ENCODE measurements at places on chromosomes 6 and 20. TPM values are rescaled to one million over a fixed set of nuclear protein-coding genes. Genes with fewer than 3 reads are reported as not detected.

The SLC26A8 gene
- total RNA-seq, result not detected

GRCh38 chr6:15864038-15864707 is 201.3 kb upstream of the DTNBP1 start:
- DNase-seq, result no peak

DNA sequence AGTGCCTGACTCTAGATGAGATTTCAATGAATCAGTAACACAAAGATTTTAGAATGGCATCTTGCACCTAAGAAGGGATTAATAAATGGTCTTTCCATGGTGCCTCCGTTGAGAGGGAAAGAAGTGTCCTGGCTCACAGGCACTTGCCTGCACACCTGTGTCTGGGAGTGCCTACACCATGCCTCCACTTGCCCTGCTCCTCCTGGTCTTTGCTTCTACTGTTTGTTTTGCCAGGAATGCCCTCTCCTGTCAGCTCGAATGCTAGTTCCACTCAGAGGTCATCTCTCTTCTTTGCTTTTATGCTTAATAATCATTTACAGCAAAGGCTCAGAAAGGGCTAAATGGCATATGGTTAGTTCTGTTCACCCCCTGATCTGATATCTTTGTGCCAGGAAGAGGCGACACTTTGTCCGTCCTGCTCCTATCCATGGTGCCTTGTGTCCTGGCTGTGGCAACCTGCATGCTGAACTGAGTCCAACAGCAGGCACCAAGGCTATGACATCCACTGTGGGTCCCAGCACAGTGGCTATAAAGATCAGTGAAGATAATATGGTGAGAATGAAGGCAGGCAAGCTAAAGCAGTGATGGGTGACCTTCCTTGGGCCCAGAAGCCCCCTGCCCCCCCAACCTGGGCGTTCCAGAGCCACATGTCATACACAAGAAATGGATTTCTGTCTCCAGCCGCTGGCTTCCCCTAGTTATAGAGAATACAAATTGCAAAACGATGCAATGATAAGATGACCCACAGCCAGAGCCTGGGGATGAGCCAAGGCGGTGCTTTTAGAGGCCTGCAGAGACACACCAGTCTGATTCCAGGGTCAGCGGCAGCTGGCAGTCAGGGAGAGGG is 1.4 kb downstream of the C6orf132 start:
- no peak for DNase-seq

The HACE1 gene
- 17.8 TPM for total RNA-seq

The BHLHE23 gene
- total RNA-seq, result not detected

GRCh38 chr6:125587666-125588632 is 161.5 kb upstream of the HEY2 start:
- DNase-seq, result no peak

DNA sequence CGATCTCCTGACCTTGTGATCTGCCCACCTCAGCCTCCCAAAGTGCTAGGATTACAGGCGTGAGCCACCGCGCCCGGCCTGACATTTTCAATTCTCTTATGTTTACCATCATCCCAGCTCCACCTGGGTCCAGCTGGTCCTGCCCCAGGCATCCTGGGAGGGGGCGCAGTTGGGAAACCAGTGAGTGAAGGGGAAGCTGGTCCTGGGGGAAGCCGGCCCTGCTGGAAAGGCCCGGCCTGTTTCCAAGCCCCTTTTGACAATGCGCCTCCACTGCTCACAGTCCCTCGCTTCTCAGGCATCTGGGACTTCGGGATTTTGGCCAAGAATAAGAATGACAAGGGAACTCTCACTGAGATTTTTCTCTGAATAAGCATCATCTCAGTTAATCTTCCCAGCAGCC is 14.2 kb downstream of the SLC13A3 start:
- DNase-seq, result no peak

GRCh38 chr6:89775150-89775549 is 44.4 kb downstream of the MDN1 start:
- no peak for DNase-seq

DNA sequence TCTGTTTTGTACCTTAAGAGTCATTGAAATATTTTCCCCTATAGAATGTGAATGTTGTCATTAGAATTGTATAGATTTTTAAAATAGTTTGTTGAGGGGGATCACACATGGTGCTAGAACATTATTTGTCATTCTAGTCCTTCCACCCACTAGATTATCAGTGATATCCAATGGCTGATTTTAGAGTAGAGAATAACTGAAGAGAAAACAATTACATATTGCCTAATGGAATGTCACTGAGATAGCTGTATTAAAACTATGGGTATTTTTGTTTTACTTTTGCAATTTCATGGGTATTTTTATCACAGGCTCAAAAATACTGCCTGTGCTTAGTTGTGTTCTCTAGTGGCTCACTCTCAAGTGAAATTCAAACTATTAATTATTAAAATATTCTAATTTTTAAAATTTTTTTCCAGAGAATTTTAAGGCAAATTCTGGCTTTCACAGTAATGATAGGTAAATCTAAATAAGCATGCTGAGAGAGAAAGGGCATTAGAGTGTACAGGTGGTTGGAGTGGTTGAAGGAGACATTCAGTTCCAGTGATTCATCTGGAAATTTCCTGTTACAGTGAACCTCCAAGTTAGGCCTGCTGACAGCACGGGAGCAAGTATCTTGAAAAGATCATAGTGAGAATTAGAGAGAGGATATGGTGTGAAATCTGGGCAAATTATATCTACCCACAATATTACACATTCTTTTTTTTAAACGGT is 399.6 kb downstream of the NKAIN2 start:
- no peak for DNase-seq

The MRPL18 gene
- 115 TPM for total RNA-seq

DNA sequence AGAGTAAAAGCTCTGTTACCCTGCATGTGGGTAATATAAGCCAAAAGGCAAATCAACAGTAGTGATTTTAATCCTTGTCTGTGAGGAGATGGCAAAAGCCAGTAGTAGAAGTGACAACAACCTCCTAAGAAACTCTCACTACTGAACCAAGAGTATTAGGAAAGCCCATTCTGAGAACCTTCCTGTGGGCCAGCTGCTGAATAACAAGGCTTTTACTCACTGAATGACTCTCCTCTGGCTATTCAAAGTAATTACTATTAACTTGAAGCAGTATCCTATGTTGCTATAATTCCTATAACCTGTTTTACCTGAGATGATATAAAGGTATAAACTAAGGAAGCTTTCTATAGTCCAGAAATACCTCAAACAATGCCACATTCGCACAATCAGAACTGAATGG is 55.1 kb downstream of the CHD6 start:
- DNase-seq, result no peak

DNA sequence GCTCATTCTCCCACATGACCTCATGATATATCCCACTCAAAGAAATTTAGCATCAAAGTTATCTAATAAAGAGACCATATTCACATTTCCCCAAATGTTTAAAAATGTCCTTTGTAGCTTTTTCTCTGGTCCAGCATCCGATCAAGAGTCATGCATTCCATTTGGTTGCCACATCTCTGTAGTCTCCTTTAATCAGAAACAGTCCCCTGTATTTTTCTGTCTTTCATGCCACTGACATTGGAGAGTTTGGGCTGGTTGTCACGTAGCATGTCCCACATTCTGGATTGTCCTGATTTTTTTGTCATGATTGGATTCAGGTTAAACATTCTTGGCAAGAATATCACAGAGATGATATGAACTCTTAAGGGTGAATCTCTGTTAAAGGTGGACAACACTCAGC is 55.7 kb downstream of the SNX5 start:
- no peak for DNase-seq

The ROS1 gene
- total RNA-seq, result not detected

DNA sequence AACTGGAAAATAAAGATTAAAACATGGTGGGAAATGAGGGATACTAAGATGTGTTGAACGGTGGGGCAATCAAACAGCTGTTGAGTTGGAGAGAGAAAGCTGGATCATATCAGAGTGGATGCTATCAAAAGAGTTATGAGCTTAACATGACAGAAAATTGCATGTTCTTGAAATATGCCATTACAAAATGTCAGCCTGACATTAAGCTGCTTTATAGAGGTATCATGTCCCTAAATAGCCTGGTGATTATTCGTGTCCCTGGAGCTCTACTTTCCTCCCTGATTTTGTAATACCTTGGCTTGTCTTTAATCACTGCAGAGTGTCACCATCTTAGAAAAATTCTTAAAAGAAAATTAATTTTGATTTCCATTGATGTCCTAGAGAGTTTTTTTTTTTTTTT is 223.1 kb downstream of the PHF3 start:
- no peak for DNase-seq

GRCh38 chr6:156778454-156779205 is 1.5 kb downstream of the ARID1B start:
- peak; percentile 80 for DNase-seq

DNA sequence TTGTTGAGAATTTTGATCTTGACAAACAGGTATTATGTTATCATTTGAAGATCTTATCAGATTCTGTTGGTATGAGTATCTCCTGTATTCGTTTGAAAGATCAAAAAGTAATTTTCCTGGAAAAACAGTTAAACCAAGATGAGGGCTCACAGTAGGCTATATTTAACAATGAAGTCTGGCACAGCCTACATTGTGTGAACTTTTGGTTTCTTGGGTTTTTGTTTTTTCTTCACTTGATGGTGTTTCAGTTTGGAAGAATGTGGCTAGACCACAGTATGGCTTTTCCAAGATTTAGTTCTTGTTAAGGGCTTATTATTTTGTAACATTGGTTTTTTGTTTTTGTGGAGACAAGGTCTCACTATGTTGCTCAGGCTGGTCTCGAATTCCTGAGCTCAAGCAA is 306.4 kb downstream of the CDKAL1 start:
- DNase-seq, result no peak
